Transverse colon (tissue), 4 donors: ENCODE measurements at places on chromosomes 5 and 9. TPM values are rescaled to one million over a fixed set of nuclear protein-coding genes. Genes with fewer than 3 reads are reported as not detected.

DNA sequence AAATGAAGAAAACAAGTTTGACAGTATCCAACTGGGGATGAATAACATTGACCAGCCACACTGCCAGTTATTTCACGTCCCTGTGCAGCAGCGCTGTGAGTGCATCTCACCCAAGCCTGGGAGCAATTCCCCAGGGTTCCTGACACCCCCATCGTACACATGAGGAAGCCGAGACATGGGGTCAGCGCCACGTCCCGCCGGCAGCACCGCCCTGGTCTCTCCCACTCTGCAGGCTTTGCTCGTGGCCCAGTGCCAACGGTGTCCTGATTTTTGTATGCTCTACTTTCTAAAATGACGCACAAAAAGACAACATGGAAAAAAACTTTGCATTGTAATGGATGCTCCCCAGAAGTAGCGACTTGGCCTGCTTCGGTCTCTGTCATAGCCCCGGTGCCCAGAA lies 14.3 kb downstream of the GTF3C5 start:
- DNase-seq: no peak

DNA sequence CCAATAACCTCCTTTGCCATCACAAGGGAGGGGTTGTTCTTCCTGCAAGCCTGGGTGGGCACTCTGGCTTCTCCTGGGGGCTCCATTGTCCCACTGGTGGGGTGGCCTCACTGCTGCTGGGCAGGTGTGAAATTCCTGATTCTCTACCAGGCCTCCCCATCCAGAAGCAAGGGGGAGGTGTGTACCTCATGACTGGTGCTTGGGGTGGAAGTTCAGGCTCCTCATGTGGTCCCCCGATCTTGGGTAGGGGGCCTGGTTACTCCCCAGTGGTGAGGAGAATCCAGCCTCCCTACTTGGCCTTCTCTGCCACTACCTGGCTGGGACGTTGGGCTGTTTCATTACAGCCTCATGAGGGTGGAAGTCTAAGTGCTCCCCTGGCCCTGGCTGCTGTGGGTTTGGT lies 433.9 kb downstream of the IRX2 start:
- no peak for DNase-seq

GRCh38 chr9:19732441-19732951 lies 56.3 kb downstream of the SLC24A2 start:
- no peak for DNase-seq

DNA sequence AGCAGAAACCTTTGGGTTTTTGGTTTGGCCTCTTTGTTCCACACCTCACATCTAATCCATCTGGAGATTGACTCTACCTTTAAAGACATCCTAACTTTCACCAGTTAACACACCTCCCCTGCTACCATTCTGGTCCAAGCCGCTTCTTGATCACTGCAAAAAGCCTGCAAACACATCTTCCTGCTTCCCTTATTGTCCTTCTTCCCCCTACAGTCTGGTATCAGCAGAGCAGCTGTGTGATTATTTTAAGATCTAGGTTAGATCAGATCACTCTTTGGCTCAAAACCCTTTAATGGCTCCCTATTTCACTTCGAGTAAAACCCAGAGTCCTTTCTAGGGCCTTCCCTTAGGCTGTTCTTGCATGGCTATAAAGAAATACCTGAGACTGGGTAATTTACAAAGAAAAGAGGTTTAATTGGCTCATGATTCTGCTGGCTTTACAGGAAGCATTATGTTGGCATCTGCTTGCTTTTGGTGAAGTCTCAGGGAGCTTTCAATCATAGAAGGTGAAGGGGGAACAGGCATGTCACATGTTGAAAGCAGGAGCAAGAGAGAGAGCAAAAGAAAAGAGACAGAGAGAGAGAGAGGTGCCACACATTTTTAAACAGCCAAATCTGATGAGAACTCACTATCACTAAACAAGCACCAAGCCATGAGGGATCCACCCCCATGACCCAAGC lies 1.5 kb upstream of the TEX10 start:
- no peak for DNase-seq

DNA sequence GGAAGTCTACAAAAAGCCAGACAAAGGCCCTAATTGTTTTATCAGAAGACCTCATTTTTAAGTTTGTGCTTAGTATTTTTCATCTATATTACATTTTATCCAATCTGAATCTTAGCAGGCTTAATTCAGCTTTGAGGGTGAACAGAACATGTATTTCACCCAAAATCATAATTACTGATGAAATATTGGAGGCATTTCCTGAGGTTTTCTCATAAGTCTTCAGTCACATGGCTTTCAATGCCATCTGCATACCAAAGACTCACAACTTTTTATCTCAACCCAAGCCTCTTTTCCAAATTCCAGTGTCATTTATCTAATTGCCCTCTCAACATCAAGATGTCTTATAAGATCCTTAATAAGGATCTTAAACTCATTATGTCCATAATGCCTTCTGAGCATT lies 150.8 kb downstream of the TTC39B start:
- DNase-seq: no peak

- DNase-seq: no peak
These were observed 103.2 kb downstream of the VAV2 start for GRCh38 chr9:133888809-133889491.

DNA sequence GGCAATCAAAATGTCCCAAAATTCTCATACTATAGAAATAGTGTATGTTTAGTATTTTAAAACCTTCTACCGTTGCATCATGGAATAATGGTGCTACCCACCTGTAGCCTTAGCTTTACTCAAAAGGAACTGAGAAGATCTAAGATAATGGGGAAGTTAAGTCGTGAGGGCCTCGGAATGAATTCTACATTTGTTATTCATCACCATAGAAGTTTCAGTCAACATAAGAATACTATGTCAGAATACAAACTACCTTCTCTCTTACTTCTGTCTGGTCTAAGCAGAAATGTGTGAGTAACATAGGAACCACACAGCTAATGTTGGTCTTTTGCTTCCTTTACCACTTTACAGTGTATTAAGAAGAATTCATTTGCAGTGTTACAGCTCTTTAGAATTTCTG lies 43.2 kb downstream of the RFK start:
- no peak for DNase-seq

DNA sequence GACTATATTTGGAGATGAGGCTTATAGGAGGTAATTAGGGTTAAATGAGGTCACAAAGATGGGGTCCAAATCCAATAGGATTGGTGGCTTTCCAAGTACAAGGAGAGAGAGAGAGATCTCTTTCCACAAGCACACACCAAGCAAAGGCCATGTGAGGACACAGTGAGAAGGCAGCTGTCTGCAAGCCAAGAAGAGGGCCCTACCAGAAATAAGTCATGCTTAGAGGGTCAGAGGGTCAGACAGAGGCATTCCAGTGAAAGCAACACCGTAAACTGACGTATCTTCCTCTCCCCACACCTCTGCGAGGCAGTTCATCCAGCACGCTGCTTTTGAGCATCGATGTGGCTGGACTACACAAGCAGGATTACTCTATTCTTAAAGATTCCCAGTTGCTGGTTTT lies 87.9 kb downstream of the SLC1A3 start:
- DNase-seq: no peak

- DNase-seq: no peak
These were observed 1778.8 kb upstream of the CDH6 start for GRCh38 chr5:29414681-29415080.

GRCh38 chr9:92171822-92172221 lies 56.6 kb upstream of the SPTLC1 start:
- no peak for DNase-seq

GRCh38 chr9:19057033-19057432 lies 7.8 kb downstream of the RRAGA start:
- DNase-seq: no peak

The IFNE gene
- total RNA-seq: not detected

The THBS4 gene
- total RNA-seq: 5.3 TPM

The TMEM232 gene
- 4.1 TPM for total RNA-seq
